ENCODE measurements at places on chromosomes 4 and X.

GRCh38 chrX:119604766-119605463, 1.3 kb downstream of the NKRF start:
- DNase-seq: no peak

DNA sequence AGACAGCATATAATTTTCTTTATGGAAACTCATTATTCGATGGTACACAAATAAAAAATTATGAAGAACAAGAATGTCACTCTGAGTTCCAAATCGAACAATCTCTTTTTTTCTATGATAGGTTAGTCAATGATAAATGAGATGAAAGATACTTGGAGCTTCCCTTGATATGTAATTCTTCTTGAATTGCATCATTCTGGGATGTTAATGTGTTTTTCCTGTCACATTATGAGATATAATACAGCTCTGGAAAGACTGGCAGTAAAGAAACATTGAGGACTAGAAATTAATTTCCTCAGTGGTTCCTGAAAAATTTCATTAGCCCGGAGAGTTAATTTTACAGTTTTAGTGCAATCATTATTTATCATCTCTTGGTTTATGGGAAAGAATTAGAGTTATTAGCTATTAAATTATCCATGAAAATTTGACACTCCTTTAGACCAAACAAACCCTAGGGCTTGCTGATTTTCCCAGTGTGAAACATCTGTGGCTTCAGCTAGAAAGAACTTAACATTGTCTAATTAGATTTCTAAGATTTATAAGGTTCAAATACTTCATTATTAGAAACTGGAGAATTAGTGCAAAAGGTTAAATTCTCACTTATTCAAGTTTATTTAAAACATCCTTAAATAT, 1546.6 kb upstream of the TENM3 start:
- DNase-seq: no peak

- DNase-seq: no peak
Observed at GRCh38 chr4:8280158-8280875, 10.8 kb downstream of the HTRA3 start.

DNA sequence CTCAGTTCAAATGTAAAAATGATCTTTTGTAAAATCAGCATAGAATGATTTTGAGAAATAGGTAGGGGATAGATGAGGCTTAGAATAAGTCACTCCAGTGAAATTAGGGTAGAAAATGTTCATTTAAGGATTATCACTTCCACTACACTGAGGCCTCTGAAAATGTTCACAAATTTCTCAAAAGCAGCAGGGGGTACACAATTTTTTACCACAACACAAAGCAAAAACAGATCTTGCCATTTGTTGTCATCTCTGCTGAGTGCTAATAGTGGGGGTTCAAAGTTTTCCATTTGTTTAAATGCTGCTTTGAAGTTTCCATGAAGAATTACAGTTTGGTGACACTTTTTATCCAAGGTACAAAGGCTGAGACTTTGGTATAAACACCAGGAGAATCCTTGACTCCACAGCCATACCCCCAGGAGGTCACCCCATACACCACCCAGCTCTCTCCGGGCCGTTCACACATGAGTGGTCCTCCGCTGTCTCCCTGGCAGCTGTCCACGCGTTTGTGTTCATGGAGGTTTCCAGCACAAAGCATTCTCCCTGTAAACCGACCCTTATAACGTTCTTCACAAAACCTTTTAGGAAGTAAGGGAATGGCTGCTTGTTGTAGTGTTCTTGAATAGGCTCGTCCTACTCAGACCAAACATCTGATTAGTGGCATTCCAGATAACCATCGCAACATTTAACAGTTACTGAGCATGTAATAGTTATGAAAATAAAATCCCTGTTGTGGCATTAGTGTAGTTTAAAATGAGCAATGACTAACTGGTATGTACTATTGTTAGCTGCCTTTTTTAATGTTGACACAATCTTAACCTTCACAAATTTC, 71.0 kb downstream of the PRSS12 start:
- peak; percentile 40 for DNase-seq

DNA sequence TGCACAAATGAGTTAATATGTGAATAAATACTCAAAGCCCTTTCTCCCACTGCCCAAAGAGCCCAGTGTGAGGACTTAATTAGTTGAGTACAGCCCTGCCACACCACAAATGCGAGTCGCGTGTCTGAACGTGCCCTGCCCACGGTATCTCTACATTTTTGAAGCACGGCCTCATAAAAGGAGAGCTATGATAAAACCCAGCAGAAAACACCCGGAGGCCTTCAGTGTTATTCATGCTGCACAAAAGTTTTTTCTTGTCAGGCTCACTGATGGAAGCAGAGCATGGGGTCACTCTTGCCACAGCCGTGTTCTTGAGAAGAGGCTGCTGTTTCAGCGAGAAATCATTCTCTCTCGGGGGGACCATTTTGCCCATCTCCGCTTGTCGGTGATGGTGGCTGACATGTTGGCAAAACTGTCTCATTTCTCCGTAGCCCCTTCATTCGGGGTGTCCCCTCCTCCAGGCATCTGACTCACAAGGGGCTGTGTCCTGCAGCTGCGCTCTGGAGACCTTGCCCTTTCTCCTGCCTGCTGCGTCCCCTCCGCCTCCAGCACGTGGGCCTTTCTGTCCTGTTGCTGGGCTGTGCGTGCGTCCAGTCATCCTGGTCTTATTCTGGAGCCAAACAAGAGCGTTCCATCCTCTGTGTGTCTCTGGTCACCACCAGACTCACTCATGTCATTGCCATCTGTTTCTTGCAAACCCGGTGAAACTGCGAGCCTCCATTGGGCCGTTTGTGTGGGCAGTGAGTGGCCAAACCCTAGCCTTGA, 88.8 kb downstream of the SORCS2 start:
- no peak for DNase-seq

DNA sequence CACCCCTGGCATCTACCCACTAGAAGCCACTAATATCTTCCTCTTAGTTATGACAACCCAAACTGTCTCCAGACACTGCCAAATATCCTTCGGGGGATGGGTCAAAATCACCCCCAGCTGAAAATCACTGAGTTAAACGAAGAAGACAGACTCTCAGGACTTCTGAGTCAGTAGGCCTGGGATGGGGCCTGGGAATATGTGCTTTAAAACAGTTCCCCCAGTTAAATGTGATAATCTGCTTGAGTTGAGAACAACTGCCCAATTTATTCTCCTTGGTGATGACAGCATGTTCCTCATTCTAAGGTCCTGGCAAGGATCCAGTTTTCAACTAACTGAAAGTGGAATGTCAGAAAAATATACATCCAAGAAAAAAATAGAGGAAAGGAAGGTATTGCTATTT, 52.4 kb downstream of the CBLL2 start:
- DNase-seq: no peak

DNA sequence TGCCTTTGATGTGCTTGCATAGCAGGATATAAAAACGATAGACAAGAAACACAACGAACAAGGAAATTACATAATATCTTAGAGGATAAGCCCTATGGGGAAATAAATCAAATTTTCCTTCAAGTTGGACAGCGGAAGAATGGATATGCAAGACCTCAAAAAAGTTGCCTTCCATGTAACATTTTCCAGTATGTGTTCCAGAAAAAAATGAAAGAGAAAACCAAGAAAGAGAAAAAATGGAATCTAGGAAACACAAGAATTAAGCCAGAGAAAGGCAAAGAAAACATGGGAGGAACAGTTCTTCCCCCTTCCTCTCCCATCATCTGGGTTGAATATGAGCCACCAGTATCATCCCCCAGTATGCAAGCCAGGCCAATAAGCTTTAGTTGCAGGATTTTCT, 34.6 kb upstream of the MID1 start:
- no peak for DNase-seq

DNA sequence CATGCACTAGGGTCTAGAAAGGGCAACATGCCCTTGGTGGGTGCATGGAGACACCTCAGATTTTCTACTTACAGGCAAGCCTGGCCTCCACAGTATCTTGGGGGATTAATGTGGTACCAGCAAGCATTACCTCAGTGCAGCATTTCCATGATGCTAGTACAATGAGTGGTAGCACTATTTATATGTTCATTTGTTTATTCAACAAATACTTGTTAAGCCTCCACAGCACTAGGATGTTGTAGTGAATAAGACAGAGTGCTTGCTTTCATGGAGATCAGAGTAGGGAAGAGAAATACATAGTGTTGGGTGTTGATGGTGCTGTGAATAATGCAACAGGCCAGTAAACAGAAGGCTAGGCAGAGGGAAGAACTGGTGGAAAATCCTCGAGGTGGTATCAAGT, 133.4 kb downstream of the KLHL8 start:
- no peak for DNase-seq

GRCh38 chrX:15718283-15718970, 19.6 kb upstream of the CA5B start:
- no peak for DNase-seq

GRCh38 chr4:100913685-100914084, 395.9 kb upstream of the EMCN start:
- no peak for DNase-seq

Measured in activated CD4-positive, alpha-beta T cell treated with anti-CD3 and anti-CD28 coated beads, Interleukin-2, Interleukin-6, amounts not matched to agents 100 ng/mL and 50 ng/mL, durations not matched to agents 16 hours and 8 hours (primary cell).